Stimulated activated CD8-positive, alpha-beta memory T cell treated with anti-CD3 and anti-CD28 coated beads, Interleukin-2, amount 100 ng/mL, for 1 hour (primary cell): ENCODE measurements at places on chromosomes 16 and 17.

- no peak for DNase-seq
Observed at GRCh38 chr17:41492351-41492750, 2.6 kb upstream of the KRT36 start.

- no peak for DNase-seq
Observed at GRCh38 chr17:77402159-77402731, 261.5 kb downstream of the SEC14L1 start.

- DNase-seq = no peak
Observed at GRCh38 chr17:7203391-7203790, 16.2 kb downstream of the DLG4 start.

- DNase-seq = no peak
Observed at GRCh38 chr17:27575096-27575911, 55.7 kb upstream of the LGALS9 start.

DNA sequence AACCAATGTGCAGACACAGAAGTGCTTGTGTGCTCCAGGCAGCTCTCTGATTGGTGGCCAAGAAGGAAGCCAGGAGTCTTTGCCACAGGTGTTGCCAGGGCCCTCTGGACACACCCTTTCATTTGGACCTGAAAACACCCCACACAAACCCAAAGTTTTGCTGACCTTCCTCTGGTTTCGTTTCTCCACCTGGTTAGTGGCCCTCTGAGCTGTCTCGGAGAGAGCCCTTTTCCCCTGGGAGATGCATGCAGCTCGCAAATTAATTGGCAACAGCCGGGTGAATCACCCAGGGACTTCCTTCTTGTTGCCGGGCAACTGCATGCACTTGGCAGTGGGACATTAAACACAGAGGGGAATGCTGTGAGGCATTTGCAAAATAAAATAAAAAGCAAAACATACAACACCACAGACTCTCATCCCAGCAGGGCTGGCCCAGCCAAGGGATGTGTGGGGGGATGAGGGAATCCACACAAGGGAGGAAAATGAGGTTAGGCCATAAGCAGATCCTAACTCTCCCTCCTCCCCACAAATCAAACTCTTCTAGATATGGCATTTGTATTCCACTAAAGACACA, 286.6 kb downstream of the SOX9 start:
- DNase-seq = no peak

DNA sequence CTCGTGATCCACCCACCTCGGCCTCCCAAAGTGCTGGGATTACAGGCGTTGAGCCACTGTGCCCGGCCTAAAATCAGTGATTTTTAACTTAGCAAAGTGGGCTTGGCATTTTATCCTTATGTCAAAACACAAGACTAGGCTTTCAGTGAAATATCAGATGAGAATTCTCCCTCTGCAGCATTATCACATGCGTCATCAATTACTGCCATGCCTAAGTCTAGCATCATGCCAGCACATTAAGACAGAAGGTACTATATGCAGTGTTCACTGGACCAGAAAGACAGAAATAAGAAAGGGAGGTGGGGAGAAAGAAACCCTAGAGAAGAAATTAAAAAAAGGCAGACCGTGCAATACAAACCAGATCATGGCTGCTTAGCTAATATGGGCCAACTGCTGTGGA, 29.8 kb downstream of the GPATCH8 start:
- DNase-seq = no peak

DNA sequence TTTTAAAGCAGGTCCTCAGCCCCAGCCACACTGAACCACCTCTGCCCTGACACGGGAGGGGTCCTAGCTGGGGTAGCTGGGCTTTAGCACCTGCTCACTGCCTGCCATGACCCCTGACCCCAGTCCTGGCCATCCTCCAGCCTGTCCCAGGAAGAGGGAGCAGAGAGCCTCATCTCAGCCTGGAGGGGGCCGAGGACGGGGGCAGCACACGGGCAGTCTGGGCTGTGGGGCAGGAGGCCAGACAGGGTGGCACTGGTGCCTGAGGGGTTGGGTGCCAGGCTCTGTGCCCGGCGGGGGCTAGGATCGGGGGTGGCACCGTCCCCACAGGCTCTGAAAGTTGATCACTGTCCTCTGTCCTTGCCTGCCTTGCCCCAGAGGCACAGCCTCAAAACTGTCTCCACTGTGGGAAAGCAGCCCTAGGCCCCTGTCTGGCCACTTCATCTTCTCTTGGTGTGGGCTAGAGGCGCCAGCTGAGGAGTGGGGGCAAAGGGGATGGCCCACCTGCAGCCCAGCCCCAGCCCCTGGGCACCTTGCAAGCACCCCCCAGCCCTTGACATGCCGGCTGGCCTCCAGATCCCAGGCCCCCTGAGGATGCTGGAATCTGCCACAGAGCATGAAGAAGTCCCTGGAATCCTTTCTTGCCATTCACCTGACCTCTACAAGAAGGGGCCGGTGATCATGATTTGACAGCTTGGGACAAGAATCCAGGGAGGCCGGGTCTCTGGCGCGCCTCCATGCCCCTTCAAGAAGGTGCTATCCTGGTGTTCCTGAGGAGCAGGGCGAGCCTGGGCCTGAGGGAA, 15.7 kb downstream of the ENDOV start:
- no peak for DNase-seq

- no peak for DNase-seq
Observed at GRCh38 chr16:85785927-85786326, 13.4 kb downstream of the EMC8 start.

DNA sequence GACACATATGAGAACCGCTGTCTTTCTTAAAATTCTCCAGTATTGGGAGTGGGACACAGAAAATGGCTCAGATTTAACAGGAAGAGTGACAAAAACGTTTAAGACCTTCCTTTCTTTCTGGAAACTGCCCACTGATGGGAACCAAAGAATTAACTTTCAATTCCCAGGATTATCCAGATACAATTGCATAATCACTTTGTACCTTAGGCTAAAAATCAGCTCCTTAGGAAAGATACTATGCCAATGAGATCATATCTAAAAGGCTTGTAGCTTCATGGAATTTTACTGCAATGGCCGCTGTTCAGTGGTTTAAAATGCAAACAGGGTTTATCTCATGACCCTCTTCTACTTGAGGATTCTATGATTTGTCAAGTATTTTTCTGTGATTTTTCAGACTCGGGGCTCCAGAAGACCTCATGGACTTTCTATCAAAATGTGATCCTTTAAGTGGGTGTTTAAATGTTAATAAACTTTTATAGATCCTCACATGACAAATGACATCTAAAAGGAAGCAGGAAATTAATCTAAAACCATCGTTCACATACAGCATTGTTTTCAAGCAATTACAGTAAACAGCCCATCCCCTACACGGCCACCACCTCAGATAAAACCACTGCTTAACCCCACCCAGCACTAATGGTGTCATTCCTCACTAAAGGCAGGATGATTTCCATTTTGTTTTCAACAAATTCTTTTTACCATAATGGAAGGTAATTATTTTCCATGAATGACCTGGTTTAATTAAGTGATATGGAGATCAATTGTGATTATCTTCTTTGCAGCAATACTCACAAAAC, 31.6 kb upstream of the ERN1 start:
- no peak for DNase-seq
